ENCODE measurements at places on chromosomes 16 and 17.

DNA sequence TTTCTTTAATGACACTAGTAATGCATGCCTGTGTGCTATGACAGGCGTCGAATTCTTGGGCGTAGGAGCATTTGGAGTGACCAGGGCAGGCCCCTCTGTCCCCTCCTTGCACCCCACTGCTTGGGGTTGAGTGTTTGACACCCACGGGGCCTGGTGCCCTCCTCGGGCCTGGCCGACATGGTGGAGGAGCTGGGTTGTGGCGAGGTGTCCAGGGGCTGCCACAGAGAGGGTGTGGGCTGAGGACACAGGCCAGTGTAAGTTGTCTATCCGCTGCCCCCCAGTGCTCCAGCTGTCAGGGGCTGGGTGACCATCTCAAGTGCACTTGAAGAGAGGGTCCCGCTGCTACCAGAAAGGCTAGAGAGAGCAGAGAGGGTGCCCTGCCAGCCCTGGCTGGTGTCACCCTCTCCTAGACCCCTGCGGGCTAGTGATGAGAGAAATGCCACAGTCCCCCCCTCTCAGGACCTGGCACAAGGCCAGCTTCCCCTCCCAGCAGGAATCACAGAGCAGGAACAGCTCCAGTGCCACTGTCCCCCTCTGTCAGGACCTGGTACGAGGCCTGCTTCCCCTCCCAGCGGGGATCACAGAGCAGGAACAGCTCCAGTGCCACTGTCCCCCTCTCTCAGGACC is 30.5 kb downstream of the MGRN1 start:
- DNase-seq, result no peak

DNA sequence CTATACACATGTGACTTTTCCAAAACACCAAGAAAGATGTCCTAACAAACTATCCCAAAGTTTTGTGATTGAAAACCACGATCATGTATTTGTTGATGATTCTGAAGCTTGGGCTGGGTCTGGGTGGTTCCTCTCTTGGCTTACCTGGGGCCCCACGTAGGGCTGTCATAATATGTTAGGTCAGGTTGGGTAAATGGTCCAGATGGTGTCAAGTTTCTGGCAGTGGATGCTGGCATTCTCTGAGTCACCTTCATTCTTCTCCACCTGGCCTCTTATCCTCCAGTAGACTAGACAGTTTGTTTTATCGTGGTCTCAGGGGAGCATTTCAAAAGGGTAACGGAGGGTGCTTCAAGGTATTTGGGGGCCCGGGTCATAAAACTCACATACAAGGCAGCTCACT is 39.4 kb downstream of the SYCE1L start:
- DNase-seq, result no peak

DNA sequence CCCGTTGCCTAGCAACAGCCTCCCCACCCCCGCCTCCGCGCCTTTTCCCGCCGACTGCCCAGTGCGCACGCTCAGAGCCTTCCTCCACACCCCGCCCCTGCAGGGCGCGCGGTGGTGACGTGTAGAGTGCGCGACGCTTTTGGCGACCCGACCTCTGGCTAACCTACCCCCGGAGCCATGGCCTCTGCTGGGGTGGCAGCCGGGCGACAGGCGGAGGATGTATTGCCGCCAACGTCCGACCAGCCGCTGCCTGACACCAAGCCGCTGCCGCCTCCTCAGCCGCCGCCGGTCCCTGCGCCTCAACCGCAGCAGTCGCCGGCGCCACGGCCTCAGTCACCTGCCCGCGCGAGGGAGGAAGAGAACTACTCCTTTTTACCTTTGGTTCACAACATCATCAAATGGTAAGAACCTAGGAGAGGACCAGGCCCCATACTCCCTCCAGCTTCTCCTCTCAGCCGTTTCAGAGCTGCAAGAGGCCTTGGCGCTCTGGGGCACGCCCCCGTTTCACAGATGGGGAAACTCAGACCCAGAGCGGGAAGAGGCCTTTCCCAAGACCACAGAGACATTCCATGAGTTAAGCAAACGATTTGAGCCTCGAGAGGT is at the start of gene MED9:
TSS of gene MED9 (plus strand) at position 136 of the 603 bp plus-strand sequence. CDS start at position 178, 42 bp downstream.
- DNase-seq, result peak; percentile 87

- no peak for DNase-seq
Measured at GRCh38 chr17:3693141-3693540, 2.8 kb downstream of the P2RX5 start.

DNA sequence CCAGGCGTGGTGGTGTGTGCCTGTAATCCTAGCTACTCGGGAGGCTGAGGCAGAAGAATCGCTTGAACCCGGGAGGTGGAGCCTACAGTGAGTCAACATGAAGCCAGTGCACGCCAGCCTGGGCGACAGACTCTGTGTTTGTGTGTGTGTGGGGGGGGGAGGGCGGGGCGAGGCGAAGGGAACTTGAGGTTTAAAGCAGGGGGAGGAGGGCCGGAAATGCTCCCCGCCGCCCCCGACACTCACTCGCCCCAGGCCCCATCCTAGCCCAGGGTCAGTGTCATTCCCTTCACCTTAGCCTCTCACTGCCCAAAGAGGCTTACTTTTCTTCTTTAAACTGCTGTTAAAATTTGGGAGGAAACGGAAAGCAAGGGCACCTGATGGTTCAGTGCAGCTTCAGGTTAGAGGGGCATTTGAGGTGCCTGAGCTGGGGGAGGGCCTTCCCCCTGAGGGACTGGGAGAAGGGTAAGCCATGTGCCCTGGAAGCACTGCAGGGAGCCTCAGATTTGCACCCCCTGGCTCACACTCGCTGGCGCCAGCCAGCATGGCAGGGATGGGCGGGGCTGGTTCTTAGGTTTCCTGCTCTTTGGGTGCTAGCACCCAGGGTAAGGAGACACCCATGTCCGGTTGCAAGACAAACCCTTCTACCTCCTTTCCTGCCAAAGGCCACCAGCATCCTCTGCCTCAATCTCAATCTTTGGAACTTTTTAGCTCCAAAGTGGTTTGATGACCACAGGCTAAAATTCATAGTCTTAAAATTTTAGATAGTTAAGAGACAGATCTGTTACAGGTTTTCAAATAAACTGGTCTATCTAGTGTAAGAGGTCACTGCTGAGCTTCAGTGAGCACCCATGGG is 2.2 kb upstream of the LIMD2 start:
- DNase-seq, result peak; percentile 61

- no peak for DNase-seq
Measured at GRCh38 chr16:23587726-23588125, 8.4 kb downstream of the NDUFAB1 start.

Measured in stimulated activated CD8-positive, alpha-beta memory T cell treated with anti-CD3 and anti-CD28 coated beads, Interleukin-2, amount 100 ng/mL, for 1 hour (primary cell).